ENCODE measurements at places on chromosomes 12 and 14.
A peak's percentile ranks its signal among the peaks of the same experiment; 100 is the strongest.

- no peak for DNase-seq
Measured at GRCh38 chr14:79567306-79567705, 644.0 kb downstream of the DIO2 start.

- no peak for DNase-seq
Measured at GRCh38 chr14:55665067-55665675, 85.2 kb downstream of the KTN1 start.

- no peak for DNase-seq
Measured at GRCh38 chr14:42143114-42143513, 536.4 kb downstream of the LRFN5 start.

- DNase-seq, result no peak
Measured at GRCh38 chr14:24092505-24093206, 1.5 kb upstream of the PCK2 start.

GRCh38 chr12:53625946-53626701 lies at the start of gene ATF7:
Gene ATF7, minus strand, starts transcription at chr12:53626382. Its CDS starts 25,382 bp downstream, at chr12:53601000.
- DNase-seq, result peak; percentile 98

DNA sequence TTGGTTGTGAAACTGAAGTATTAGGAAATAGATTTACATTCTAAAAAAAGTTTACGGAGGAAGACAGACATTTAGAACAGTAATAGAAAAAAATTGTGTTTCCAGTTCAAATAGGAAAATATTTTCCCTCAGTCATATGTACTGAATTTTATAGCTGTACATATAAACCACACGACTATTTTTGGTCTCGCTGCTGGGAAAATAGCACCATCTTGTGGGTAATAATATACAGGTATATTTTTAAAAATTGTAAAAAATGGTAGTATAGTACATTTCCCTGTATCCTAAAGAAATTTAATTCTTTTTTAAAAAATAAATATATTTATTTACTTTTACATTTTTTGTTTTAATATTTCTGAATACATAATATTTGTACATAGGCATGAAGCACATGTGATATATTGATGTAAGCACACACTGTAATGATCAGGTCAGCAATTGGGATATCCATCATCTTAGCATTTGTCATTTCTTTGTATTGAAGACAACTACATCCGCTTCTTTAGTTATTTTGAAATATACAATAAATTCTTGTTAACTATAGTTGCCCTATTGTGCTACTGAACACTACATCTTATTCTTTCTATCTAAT lies 168.6 kb downstream of the ALX1 start:
- DNase-seq, result peak; percentile 16

DNA sequence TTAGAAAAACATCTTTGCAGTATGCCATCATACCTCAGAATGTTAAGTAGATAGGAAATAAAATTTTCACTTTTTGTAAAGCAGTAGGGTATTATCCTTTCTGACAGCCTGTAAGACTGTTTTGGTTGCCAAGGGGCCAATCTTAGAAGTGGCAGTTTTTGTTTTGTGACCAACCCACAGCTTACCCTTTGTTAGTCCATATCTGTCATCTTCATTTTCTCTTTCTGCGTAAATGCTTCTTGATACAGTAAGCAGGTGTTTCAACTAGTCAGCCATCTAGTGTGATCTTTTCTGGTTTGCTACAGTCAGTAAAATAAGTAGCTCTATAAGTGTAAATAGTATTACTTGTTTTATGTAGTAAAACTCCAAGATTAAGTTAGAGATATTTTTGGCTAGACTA lies 8.8 kb downstream of the PPM1A start:
- no peak for DNase-seq

DNA sequence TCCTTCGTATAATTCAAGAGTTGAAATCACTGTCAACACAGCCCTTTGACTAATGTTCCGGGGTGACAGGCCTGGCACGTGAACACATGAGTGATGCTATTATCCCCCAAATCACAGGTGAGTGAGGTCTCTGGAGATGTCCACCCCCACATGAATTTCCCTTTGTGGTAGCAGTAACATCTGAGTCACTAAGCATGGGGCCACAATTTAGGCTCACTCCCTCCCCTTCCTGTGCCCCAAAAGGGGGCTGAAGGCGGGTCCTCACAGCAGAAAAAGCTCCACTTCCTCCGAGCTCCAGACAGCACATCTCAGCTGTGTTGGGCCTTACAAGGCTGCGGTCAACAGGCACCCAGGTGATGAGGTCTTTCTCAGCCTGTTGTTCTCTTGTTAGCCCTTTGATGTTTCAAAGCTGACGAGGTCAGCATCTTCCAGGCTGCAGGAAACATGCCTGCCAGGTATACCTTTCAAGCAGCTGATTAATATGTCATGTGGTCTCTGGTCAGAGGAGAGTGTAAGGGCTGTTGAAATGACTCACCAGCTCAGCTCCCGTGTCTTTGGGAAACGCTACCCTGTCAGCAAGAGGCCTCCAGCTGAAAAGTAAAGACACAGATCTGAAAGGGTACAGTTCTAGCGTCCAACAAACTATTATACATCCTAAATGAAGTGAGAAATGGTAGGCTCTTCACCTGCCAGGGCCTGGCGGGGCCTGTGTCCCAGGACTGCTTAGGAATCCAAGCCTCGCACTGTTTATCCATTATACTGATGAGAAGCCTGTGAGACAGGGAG lies 107.3 kb downstream of the ZFP36L1 start:
- peak; percentile 99 for DNase-seq

- no peak for DNase-seq
Measured at GRCh38 chr12:50282721-50283228, 545 bp downstream of the LIMA1 start.

DNA sequence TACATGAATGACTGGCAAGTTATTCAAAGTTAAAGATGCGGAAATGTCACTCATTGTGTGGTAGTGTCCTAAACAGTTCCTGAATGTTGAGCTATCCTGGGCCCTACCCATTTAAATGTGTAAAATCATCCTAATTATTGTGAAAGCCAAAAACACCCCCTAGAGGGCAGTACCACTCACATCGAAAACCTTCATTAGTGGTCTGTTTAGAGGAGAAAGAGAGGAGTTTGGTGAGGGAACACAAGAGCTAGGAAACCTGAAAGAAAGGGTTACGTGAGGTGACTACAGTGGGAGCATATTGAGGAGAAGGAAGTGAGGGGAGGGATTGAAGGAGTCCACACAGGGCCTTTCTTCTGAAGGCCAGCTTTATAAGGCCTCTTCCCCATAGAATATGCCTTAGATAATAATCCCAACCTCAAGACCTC lies 2.5 kb upstream of the TEP1 start:
- DNase-seq, result peak; percentile 58

- DNase-seq, result no peak
Measured at GRCh38 chr12:61514016-61514415, 746.2 kb upstream of the USP15 start.
